Parietal lobe (tissue), 2 donors: ENCODE measurements at places on chromosomes 3 and 15. TPM values are rescaled to one million over a fixed set of nuclear protein-coding genes. Genes with fewer than 3 reads are reported as not detected.

The GPR160 gene
- total RNA-seq: 2.2 TPM

The ABHD17C gene
- 13.5 TPM for total RNA-seq

The C3orf52 gene
- total RNA-seq: 0.63 TPM

The SPINK8 gene
- not detected for total RNA-seq

The GOLGA6D gene
- not detected for total RNA-seq

The GCNT3 gene
- not detected for total RNA-seq

The IL5RA gene
- total RNA-seq: 1.3 TPM

The LIPC gene
- not detected for total RNA-seq

The TRIM71 gene
- 3.8 TPM for total RNA-seq

The SLC9C1 gene
- total RNA-seq: not detected

The PLSCR2 gene
- total RNA-seq: not detected

The GASK1A gene
- total RNA-seq: 11.6 TPM

The TEX55 gene
- not detected for total RNA-seq

The KIF15 gene
- 11.0 TPM for total RNA-seq

The POPDC2 gene
- 2.5 TPM for total RNA-seq

The LSM3 gene
- total RNA-seq: 9.7 TPM

The CYP8B1 gene
- total RNA-seq: not detected

The ACAD11 gene
- 40.7 TPM for total RNA-seq

The PTPRG gene
- 103 TPM for total RNA-seq

The ALDH1L1 gene
- 2.8 TPM for total RNA-seq
